Nephron progenitor cell (in vitro differentiated cells): ENCODE measurements at places on chromosomes 1 and 21.

GRCh38 chr1:239742416-239743109 is 349.1 kb upstream of the FMN2 start:
- no peaks in the 10 kb centered on the region for H3K36me3 ChIP-seq
- peaks cover 3% of the 10 kb centered on the region for H3K4me1 ChIP-seq
- H3K27me3 ChIP-seq: peaks cover 9% of the 10 kb centered on the region
- no peak overlapping the region for H3K27ac ChIP-seq
- no peak overlapping the region for H3K4me3 ChIP-seq
- no peak for DNase-seq

- peak; percentile 67 for DNase-seq
- no peaks in the 10 kb centered on the region for H3K36me3 ChIP-seq
- no peak overlapping the region for H3K4me3 ChIP-seq
- peaks cover 39% of the 10 kb centered on the region for H3K27me3 ChIP-seq
- H3K4me1 ChIP-seq: peaks cover 8% of the 10 kb centered on the region
Observed at GRCh38 chr1:19651141-19651737, 7.1 kb downstream of the NBL1 start.

GRCh38 chr1:39262802-39263201 is 58.3 kb downstream of the MACF1 start:
- no peak overlapping the region for H3K4me3 ChIP-seq
- H3K4me1 ChIP-seq: peaks cover 19% of the 10 kb centered on the region
- no peaks in the 10 kb centered on the region for H3K27me3 ChIP-seq
- H3K27ac ChIP-seq: peak overlapping the region; percentile 67

DNA sequence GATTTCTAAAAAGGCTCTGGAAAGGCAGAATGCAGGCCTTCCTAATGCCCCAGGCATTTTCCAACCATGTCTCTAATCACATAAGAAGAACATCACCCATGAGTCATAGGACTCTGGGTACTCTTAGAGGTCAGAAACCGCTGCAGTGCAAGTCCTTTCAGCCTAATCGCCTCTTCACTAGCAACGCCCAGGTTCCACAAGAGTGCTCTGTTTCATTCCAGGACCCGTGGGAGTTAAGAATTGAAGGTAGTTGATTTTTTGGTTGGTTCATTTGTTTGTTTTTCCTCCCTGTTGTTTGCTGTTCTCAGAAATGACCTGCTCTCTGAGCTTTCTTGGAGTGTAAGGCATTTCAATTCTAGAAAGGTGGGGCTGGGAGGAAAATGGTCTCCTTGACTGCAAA is 123.2 kb downstream of the NR5A2 start:
- no peaks in the 10 kb centered on the region for H3K27me3 ChIP-seq
- H3K4me1 ChIP-seq: peaks cover 37% of the 10 kb centered on the region
- H3K4me3 ChIP-seq: no peak overlapping the region
- peaks cover 15% of the 10 kb centered on the region for H3K36me3 ChIP-seq
- peak overlapping the region; percentile 67 for H3K27ac ChIP-seq

- H3K27ac ChIP-seq: no peak overlapping the region
- H3K4me3 ChIP-seq: no peak overlapping the region
- peaks cover 51% of the 10 kb centered on the region for H3K4me1 ChIP-seq
- DNase-seq: no peak
Observed at GRCh38 chr1:29455781-29456180, 219.5 kb downstream of the PTPRU start.

- peaks cover 8% of the 10 kb centered on the region for H3K27me3 ChIP-seq
- H3K27ac ChIP-seq: peak overlapping the region; percentile 82
- peaks cover 75% of the 10 kb centered on the region for H3K36me3 ChIP-seq
- H3K4me1 ChIP-seq: peaks cover 68% of the 10 kb centered on the region
- DNase-seq: no peak
Observed at GRCh38 chr1:212979340-212980122, 29.2 kb downstream of the VASH2 start.

- no peak for DNase-seq
- no peak overlapping the region for H3K4me3 ChIP-seq
- no peaks in the 10 kb centered on the region for H3K36me3 ChIP-seq
- peaks cover 8% of the 10 kb centered on the region for H3K4me1 ChIP-seq
- H3K27ac ChIP-seq: no peak overlapping the region
Observed at GRCh38 chr1:175307160-175307559, 114.6 kb upstream of the KIAA0040 start.

DNA sequence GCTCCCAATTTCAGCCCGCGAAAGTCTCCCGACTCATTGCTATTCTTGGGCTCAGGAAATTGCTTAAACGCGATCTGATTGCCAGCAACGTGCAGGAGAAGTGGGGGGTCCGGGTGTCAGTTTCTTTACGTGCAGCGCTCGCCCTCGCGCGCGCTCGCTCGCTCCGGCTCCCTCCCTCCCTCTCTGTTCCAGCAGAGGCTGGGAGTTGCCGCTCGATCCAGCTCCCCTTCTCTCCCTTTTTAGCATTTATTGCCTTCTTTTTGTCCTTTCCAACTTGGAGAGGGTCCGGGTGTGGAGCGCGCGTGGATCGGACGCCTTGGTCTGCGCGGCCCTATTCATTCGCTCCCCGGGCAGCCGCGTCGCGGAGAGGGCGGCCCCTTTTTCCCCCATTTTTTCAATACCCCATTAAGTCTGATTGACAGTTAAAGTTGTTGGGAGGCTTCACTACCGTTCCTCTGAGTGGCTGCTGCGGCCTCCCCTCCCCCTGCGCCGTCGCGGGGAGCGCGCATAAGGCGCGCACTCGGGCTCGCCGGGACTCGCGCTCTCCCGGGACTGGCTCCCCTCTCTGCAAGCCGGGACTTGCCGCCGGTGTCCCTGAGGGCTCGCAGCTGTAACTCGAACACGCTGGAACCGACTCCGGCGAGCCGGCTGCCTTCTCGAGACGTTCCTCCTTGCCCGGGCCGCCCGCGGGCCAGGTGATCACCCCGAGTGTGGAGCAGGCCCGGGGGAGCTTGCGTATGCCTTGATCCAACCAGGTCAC is at the start of gene DHRS3:
DHRS3 (minus strand) TSS at position 310 of the 760 bp plus-strand sequence. CDS start 862 bp downstream, outside the sequence.
- peaks cover 83% of the 10 kb centered on the region for H3K4me1 ChIP-seq
- peak within 1 kb of the TSS; percentile 96 for H3K4me3 ChIP-seq

GRCh38 chr21:45241357-45241756 is 46.3 kb downstream of the POFUT2 start:
- H3K4me3 ChIP-seq: no peak overlapping the region
- H3K4me1 ChIP-seq: peaks cover 6% of the 10 kb centered on the region
- peaks cover 6% of the 10 kb centered on the region for H3K36me3 ChIP-seq
- H3K27ac ChIP-seq: no peak overlapping the region

DNA sequence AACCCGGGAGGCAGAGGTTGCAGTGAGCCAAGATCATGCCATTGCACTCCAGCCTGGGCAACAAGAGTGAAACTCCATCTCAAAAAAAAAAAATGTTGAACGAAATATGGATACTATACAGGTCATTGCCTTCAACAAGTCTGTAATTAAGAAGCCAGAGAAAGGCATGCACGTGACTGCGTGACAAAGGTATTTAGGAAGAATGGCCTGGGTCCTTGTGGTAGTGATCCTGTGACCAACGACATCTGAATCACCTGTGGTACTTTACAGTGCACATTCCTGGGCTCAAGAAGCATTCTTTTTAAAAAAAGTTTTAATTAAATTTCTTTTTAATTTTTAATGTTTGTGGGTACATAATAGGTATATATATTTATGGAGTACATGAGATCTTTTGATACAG is 115.0 kb downstream of the GREM2 start:
- no peak overlapping the region for H3K4me3 ChIP-seq
- H3K27me3 ChIP-seq: peaks cover 13% of the 10 kb centered on the region
- no peaks in the 10 kb centered on the region for H3K36me3 ChIP-seq
- no peak for DNase-seq
- no peak overlapping the region for H3K27ac ChIP-seq
- H3K4me1 ChIP-seq: peaks cover 5% of the 10 kb centered on the region

- DNase-seq: no peak
- H3K4me1 ChIP-seq: peaks cover 18% of the 10 kb centered on the region
- no peak overlapping the region for H3K27ac ChIP-seq
Observed at GRCh38 chr21:38843806-38844503, 38.2 kb downstream of the ETS2 start.

DNA sequence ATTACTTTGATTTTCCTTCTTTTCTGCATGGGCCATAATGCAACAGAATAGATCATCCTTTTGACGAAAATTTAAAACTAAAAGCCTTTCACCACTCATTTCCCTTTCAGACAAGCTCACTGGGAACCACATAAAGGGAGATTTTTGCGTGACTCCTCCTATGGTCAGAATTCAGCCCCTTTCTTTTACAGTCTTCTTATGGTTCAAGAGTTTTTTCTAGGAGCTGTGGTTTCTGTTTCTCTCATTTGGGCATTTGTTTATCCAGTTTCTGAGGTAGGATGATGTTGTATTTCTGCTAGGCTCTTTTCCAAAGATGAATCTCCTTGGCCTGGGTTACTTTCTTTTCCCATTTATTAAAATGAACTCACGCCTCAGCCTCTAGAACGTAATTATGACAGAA is 16.9 kb downstream of the RGS1 start:
- no peaks in the 10 kb centered on the region for H3K36me3 ChIP-seq
- no peaks in the 10 kb centered on the region for H3K27me3 ChIP-seq
- no peak overlapping the region for H3K4me3 ChIP-seq
- no peak overlapping the region for H3K27ac ChIP-seq
- H3K4me1 ChIP-seq: peaks cover 12% of the 10 kb centered on the region
- no peak for DNase-seq

DNA sequence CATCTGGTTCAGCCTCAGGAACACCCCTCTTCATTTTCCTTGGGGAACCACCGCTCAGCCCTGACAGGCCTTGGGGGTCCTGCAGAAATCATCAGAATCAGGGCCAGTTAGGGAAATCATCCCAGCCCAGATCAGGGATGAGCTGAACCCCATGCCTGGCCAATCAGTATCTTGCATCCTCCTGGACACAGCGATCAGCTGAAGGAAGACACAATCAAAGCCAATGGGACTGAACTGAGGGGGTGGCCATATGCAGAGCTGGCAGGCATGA is 395.4 kb downstream of the MATN1 start:
- H3K27me3 ChIP-seq: peaks cover 18% of the 10 kb centered on the region
- peaks cover 9% of the 10 kb centered on the region for H3K4me1 ChIP-seq
- H3K27ac ChIP-seq: no peak overlapping the region
- no peak for DNase-seq
- no peaks in the 10 kb centered on the region for H3K36me3 ChIP-seq

DNA sequence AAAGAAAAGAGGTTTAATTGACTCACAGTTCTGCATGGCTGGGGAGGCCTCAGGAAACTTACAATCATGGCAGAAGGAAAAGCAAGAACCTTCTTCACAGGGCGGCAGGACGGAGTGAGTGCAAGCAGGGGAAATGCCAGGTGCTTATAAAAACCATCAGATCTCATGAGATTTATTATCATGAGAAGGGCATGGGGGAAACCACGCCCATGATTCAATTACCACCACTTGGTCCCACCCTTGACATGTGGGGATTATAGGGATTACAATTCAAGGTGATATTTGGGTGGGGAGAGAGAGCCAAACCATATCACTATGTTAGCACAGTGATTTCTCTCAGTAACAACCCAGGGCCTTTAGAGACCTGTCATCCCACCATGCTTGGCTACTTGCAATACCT is 39.9 kb downstream of the LRRN2 start:
- DNase-seq: no peak
- H3K4me3 ChIP-seq: no peak overlapping the region
- H3K36me3 ChIP-seq: no peaks in the 10 kb centered on the region
- H3K27ac ChIP-seq: no peak overlapping the region
- H3K27me3 ChIP-seq: peaks cover 33% of the 10 kb centered on the region
- peaks cover 31% of the 10 kb centered on the region for H3K4me1 ChIP-seq

GRCh38 chr1:185014941-185015340 is 30.4 kb upstream of the RNF2 start:
- H3K36me3 ChIP-seq: no peaks in the 10 kb centered on the region
- peaks cover 5% of the 10 kb centered on the region for H3K4me1 ChIP-seq
- no peak for DNase-seq
- H3K4me3 ChIP-seq: no peak overlapping the region
- H3K27ac ChIP-seq: no peak overlapping the region

DNA sequence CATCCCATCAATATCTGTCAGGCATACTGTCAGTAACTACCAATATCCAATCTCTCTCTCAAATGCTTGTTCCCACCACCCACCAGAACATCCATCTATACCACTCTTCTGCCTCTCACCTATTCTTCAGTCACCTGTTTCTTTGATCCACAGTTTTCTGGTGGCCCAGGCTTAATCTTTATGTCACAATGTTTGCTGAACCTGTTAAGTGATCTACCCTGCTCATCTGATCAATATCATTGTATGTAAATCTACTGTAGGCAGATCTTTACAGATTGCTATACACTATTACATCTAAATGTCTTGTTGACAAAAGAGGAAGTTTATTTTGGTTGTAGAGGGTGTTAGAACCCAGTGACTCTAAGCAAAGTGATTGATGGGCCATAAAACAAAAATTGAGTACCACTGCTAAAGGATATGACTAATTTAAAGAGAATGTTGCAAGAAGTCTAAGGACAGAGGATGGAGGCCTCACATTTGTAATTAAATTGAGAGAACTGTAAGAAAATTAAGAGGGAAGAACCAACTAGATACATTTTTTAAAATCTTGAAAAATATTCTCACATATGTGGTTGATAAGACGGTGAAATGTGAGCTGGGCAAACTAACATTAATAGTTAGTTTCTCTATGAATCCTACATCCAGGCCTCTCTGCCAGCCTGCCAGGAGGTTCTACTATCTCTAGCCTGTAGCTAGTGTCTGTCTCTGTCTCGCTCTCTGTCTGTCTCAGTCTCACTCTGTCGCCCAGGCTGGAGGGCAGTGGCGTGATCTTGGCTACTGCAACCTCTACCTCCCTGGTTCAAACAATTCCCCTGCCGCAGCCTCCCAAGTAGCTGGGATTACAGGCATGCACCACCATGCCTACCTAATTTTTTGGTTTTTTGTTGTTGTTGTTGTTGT is 34.1 kb downstream of the EGLN1 start:
- peaks cover 4% of the 10 kb centered on the region for H3K27me3 ChIP-seq
- no peaks in the 10 kb centered on the region for H3K4me1 ChIP-seq
- DNase-seq: no peak
- H3K4me3 ChIP-seq: no peak overlapping the region

DNA sequence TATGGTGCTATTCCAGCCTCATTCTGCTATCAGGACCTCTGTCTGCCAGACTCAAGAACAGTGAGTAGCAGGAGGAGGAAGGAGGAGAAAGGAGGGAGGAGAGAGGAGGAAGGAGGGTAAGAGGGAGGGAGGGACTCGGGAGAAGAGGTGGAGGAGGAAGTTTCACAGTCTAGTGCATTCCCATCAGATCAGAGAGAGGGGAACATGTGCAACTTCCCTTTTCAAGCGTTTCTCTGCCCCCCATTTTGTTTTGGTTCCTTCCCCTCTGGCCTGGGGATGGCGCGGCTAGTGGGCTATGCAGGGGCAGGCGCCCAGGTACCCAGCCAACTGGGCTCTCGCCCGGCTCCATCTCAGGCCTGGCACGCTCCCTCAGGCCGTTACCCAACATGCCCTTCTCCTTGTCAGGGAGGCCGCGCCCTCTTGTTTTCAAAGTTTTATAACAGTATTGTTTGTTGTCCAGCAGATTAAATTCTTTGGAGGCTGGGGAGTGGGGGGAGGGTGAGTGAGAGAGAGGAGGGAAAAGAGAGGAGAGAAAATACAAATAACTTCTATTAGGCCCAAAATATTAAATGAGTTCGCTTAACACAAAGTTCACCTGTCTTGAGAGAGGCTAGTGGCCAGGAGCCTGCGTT is 56.0 kb downstream of the CD46 start:
- H3K27me3 ChIP-seq: peaks cover 4% of the 10 kb centered on the region
- no peak for DNase-seq
- H3K4me3 ChIP-seq: no peak overlapping the region
- peaks cover 65% of the 10 kb centered on the region for H3K4me1 ChIP-seq
- H3K27ac ChIP-seq: no peak overlapping the region
- no peaks in the 10 kb centered on the region for H3K36me3 ChIP-seq
